ENCODE measurements at places on chromosomes 6 and 20.

DNA sequence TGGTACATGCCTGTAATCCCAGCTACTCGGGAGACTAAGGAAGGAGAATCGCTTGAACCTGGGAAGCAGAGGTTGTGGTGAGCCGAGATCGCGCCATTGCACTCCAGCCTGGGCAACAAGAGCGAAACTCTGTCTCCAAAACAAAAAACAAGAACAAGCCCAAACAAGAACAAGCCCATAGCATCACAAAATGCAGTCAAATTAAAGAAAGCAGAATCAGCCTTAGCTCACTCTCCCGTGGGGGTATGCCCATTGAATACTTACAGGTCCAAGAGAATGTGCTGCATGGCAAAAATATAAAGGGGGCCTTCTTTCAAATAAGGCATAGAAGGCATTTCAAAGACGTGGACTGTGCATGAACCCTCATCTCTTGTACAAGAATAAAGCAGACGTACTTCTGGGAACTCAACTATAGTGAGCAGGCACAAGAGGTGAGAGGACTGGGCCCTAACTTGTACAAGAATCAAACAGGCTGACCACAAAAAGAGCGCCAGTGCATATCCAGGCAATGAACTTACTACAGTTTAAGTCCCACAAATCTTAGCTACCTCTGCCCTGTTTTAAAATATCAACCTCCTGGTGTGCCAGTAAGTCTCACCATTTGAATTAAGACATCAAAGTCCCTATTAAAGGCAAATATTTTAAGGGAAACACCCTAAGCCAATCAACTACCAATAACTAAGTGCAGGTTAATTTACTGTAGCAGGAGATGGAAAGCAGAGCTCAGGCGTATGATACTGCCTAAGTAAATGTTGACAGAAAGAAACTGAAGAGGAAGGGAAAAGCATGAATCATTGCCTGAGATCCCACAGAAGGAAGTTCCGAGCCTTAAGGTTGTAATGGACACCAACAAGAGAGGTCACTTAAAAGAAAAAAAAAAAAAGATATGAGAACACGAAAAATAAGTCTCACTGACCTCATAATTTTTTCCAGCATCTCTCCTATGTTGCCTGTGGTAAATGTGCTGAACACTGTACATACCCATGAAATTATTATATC is 37.4 kb downstream of the TOMM6 start:
- DNase-seq = peak; percentile 66

- no peak for DNase-seq
Observed at GRCh38 chr20:23162887-23163286, 76.8 kb upstream of the CD93 start.

- DNase-seq = no peak
Observed at GRCh38 chr6:75415804-75416203, 77.8 kb downstream of the FILIP1 start.

DNA sequence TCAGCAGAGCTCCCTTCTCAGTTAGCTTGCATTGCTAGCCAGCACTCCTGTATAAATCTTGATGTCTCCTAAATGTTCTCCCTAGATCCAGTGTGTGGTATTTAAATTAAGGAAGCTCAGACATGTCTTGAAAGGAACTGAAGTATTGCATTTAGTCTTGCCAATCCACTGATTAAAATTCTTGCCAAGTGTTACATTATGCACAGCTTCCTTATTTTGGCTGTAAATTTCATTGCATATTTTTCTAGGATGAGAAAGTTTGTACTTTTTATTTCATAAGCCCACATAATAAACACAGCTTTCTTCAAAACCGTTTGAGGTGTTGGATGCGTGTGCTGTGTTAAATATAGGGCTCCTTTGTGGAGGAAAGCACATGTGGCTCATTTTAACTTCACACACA is 329.8 kb upstream of the FLRT3 start:
- no peak for DNase-seq

DNA sequence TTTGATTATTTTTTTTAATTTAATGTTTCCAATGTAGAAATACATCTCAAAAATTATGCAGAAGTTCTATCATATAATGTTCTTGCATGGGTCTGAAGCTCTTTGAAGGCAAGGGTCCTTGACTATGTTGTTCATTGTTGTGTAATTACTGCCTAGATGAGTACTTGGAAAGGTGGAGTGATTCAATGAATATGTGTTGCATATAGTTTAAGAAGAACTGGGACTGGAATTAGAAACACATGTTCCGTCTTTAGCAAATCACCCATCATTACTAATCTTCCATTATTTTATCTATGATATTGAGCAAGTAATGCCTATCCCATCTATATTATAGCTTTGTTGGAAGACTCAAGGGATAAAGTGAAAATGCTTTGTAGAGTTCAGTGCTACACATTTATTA is 147.3 kb downstream of the LAMA2 start:
- DNase-seq = no peak

DNA sequence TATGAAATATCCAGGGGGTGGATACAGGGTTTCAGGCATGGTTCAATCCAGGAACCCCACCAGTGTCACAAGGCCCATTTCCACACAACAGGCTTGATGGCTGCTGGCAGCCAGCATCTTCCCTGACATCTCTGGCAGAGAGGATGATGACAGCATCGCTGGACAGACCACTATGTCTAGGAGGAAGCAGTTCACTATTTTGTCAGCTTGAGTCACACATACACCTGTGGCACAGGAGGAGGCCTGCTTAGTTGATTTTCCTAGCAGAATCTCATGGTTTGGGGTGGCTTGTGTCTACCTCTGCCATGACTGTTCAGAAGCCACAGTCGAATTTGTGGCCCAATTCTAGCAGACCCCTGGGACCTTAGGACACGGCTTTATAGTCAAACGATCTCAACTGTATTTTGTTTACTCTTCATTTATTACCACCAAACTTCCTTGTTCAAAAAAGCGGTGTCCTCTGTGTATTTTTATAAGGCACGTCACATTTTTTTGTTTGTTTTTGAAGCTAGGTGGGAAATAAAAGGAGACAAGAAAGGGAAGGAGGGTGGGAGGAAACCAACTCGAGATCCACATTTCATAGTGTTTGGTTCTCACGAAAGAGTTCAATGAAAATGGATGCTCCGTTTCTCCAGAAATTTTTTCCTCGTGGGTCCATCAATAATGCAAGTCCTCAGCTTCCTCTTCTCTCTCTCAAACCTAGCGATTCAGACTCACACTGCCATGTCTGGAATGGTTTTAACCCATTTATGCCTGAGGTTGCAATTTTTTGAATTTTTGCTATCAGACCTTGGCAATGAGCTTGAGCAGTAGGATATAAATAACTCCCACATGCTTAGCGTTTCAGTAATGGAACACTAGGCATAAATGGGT is 94.4 kb downstream of the TOX2 start:
- DNase-seq = no peak

DNA sequence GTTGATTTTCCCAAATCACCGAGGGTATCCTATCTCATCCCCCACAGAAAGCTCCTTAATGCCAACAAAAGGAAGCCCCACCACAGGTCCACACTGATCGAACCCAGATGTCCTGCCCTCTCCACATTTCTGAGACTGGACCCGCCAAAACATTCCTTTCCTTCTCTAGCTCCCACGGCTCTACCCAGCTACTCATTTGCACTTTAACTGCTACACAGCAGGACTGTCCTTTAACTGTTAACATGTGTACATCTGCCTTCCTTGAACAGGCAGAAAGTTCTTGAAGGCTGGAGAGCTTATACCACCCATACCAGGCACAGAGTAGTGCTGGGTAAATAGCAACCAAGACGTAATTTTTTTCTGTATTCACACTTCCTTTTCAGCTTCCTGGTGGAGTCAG is 68.6 kb downstream of the TRMT6 start:
- peak; percentile 10 for DNase-seq
